Eye (tissue), 1 donor: ENCODE measurements at places on chromosomes 1 and 21.

DNA sequence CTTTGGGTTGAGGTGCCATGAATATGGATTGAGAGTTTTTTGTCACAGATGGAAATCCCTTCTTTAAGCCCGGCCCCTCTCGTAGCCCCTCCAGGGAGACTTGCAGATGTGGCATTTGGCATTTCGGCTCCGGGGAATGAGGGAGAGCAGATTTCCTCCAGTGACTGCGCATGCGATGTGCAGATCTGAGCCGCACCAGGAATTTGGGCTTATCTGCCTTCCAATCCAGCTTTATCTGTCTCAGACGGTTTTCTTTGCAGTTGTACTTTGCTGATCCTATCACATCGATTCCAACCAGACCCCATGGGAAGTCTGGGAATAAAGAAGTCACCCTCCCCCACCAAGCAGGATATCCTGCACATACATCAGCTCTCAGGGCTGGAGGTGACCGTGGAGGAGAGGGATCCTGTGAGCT is 11.7 kb downstream of the KIF26B start:
- peak; percentile 72 for DNase-seq

DNA sequence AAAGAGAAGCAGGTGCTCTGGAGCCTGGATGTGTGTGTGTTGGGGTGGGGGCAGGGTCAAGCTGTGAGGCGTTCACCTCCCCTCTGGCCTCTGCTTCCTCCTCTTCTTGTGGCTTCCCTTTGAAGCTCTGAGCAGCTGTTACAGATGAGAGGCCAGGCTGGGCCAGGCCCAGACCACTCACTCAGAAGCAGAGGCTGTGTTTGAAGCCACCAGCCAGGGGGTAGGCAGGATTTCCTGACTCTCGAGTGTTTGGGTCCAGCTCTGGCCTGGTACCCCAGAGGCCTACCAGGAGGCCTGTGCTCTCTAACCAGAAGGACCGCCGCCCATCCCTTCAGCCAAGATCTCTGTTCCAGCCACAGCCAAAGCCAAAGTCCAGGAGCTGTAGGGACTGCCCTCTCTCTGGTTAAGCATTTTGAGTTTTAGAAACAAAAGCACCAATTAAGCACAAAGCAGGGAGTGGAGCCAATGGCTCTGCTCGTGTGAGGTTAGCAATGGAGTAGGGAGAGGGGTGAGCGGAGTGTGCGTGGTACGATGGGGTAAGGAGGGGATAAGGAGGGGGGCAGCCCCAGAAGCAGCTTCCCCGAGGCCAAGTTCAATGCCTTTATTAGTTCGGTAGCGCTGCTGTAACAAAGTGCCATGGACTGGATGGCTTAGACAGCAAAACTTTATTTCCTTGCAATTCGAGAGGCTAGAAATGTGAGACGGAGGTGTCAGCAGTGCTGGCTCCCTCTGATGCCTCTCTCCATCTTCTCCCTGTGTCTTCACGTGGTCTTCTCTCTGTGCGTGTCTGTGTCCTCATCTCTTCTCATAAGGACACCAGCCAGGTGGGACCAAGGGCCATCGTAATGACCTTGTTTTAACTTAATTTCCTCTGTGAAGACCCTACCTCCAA is 20.5 kb downstream of the RCSD1 start:
- DNase-seq: no peak

GRCh38 chr1:96688767-96689166 is 32.8 kb upstream of the PTBP2 start:
- no peak for DNase-seq

GRCh38 chr1:227940791-227941241 is 6.9 kb downstream of the WNT9A start:
- no peak for DNase-seq

DNA sequence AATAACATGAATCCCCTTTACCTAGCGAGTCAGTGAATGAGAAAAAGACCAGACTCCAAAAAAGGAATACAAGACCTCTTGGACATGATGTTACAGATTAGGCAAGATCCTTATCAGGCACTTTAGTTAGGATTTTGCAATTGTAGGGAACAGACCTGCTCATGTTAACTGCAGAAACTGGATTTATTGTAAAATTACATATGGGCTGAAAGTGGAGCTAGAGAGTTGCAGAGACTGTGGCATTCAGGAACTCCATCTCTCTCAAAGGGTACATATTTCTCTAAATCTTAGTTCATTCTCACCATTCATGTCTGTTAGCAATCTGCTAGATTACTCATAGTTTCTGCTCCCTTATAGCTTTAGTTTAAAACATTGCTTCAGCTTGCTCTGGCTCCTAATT is 142.2 kb downstream of the PAPPA2 start:
- no peak for DNase-seq

- peak; percentile 56 for DNase-seq
Measured at GRCh38 chr1:245079021-245079609, 75.7 kb upstream of the KIF26B start.
